T-helper 17 cell (primary cell): ENCODE measurements at places on chromosomes 2 and 18. TPM values are rescaled to one million over a fixed set of nuclear protein-coding genes. Genes with fewer than 3 reads are reported as not detected.
A peak's percentile ranks its signal among the peaks of the same experiment; 100 is the strongest.

- DNase-seq = no peak
Observed at GRCh38 chr2:233317196-233317943, 9.8 kb downstream of the SAG start.

- DNase-seq = no peak
Observed at GRCh38 chr2:176178757-176179295, 9.6 kb upstream of the HOXD1 start.

MARS2 gene
- total RNA-seq = 10.5 TPM

- DNase-seq = no peak
Observed at GRCh38 chr2:99670768-99671734, 181.2 kb upstream of the REV1 start.

DNA sequence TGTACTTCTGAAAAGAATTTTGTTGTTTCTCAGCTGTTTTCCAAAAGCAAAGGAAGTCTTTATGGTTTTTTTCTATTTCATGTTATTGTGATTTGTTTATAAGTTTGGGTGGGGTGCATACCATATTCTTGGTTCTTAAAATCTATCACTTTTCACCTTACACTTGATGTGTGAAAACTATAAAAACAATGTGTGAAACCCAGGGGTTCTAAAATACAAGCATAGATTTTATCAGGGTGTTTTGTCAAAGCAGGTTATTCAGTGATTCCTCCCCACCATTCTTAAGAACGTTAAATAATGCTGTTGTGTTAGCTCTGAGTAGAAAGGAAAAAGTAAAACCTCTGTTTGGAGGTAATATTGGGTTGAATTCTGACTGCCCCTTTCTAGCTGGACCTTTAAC lies 17.7 kb downstream of the RPE start:
- no peak for DNase-seq

- DNase-seq = no peak
Observed at GRCh38 chr2:134601264-134601663, 117.5 kb downstream of the TMEM163 start.

LIMS2 gene
- total RNA-seq = 7.7 TPM

DNA sequence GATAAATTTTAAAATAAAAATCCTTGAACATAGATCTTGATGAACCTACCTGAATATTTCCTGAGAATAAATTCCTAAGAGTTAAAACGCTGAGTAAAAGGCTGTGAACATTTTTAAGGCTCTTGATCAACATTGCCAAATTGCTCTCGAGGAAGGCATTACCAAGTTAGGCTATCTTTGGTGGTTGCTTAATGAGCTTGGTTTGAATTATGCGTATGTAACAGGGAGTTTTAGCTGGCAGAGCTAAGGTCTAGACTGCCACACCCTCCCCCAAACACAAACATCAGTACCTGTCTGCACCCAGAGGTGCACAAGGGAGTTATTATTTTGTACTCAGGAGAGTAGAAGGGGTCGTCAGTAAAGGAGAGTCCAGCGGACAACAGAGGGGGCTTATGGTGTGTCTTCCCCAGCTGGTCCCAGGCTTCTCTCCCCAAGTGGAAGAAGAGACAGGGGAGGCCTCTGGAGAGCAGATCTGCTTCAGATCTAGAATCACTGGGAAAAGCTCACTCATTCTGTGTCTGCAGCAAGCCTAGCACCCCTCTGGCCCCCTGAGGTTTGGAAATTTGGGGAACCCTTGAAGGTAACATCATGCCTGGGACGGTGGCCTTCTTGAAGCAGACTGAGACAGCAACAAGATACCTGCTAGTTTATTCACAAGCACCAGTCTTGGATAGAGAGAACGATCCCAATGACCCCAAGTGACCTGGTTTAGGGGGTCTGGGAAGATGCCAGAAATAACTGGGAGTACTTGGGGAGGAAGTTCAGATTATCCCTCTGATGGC lies 197.2 kb upstream of the ID2 start:
- peak; percentile 29 for DNase-seq

GRCh38 chr2:23311186-23311585 lies 73.8 kb upstream of the KLHL29 start:
- DNase-seq = no peak

- DNase-seq = no peak
Observed at GRCh38 chr2:24512831-24513230, 21.8 kb downstream of the NCOA1 start.

DNA sequence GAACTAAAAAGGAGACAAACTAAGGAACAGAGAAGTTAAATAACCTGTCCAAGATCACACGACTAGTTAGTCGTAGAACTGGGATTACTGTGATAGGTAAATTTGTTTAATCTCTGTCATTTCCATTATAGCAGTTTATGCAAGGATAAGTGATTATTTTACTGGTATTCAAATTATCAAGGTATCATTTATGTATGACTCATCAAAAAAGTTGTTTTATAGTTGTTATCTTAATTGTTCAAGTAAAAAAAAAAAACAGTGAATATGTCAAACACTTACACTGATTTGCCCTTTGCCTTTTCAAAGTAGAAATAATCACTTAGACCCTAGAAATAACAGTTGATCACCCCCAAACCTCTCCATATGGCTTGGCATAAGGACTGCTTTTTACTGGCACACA lies 173.6 kb downstream of the RIT2 start:
- DNase-seq = no peak

RBKS gene
- 8.2 TPM for total RNA-seq

- DNase-seq = no peak
Observed at GRCh38 chr2:16739778-16740581, 74.3 kb upstream of the CYRIA start.

WIPF1 gene
- total RNA-seq = 424 TPM

- no peak for DNase-seq
Observed at GRCh38 chr2:233007739-233008138, 5.3 kb downstream of the NGEF start.
